Coronary artery (tissue), 2 donors: ENCODE measurements at places on chromosomes 6 and 20.

GRCh38 chr6:90865513-90865912 lies 278.6 kb upstream of the MAP3K7 start:
- DNase-seq: no peak

DNA sequence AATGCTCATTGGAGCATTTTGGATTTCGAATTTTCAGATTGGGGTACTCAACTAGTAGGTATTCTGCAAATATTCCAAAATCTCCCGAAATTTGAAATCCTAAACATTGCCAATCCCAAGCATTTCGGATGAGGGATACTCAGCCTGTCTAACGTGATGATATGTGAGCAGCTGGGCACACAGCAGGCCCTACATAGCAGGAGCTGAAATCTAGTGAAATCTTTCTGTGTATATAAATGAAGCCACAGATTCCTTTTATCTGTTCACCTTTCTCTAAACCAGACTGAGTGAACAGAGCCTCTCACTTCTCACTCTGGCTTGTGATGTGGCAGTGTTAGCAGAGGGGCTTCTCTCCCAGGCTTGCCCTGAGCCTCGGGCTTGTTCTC lies 17.8 kb downstream of the STX16 start:
- DNase-seq: no peak

GRCh38 chr6:148577687-148578488 lies 168.9 kb upstream of the UST start:
- no peak for DNase-seq

DNA sequence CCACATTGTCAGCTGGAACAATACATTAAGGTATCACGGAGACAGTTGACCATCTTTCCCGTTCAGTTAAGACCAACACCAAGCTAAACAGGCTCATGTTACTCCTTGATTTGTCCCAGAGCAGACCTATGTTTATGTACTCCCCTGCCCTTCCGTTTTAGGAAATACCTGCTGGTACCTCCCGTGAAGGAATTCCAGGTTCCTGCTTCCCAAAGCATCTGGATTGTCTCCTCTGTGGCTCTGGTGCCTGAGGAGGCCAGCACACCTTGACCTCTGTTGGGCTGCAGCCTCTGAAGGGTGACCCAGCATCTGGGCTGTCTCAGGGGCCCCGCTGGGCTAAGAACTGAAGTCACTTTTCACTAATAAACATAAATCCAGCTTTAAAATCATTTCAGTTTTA lies 647.8 kb upstream of the MARCKS start:
- DNase-seq: no peak

- DNase-seq: no peak
These were observed 55.2 kb upstream of the TBC1D7 start for GRCh38 chr6:13383328-13384163.

DNA sequence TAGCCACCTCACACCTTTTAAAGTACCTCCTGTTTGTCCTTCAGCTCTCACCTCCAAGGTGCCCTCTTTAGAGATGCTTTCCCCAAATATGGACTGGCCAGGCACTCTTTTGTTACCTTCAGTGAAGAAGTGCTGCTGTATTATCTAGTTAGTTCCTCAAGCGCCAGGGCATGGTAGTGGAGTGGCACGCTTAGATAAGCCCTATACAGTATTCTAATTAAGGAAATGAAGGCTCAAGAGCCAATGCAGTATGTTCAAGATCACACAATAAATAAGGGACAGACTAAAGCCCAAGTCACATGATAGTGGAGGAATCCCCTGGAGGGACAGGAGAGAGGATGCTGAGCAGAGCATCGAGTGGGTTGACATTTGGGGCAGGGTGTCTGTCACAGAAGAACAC lies 28.5 kb upstream of the GFOD1 start:
- DNase-seq: no peak
